ENCODE measurements at places on chromosomes 13 and 19.

- DNase-seq = no peak
These were observed 30.5 kb upstream of the ZNF536 start for GRCh38 chr19:30341611-30342201.

- DNase-seq = no peak
These were observed 18.3 kb downstream of the ARID3A start for GRCh38 chr19:944171-944567.

DNA sequence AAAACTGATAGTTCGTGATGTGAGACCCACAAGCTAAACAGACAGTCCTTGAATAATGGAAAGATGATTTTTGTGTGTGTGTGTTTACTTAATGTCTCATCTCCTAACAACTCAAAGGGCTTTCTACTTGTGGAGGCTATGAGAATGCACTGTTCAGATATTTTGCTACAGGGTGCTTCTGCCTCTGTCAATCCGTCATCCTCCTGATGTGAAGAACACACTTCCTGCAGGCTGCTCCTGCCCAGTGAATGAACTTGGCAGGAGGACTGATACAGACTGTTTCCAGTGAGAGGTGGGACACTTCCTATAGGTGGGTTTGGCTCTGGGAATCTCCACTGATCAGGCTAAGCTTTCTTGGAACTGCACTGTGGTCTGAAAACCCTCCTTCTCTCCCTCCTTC, 168.4 kb upstream of the STARD13 start:
- no peak for DNase-seq

DNA sequence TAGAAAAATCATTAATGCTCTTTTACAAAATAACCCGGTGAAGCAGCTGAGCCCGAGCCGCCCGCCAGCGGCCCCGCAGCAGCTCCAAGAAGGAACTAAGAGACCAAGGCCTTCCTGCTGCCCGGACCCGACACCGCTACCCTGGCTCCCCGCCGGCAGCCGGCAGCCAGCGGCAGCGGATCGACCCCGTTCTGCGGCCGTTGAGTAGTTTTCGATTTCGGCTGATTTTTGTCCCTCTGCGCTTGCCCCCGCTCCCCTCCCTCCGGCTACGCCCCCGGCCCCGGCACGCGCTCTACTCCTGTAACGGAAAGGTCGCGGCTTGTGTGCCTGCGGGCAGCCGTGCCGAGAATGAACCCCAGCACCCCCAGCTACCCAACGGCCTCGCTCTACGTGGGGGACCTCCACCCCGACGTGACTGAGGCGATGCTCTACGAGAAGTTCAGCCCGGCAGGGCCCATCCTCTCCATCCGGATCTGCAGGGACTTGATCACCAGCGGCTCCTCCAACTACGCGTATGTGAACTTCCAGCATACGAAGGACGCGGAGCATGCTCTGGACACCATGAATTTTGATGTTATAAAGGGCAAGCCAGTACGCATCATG, at the start of gene PABPC3:
PABPC3 (plus strand) TSS at position 286 of the 603 bp plus-strand sequence; CDS start at position 349, 63 bp downstream.
- no peak for DNase-seq

DNA sequence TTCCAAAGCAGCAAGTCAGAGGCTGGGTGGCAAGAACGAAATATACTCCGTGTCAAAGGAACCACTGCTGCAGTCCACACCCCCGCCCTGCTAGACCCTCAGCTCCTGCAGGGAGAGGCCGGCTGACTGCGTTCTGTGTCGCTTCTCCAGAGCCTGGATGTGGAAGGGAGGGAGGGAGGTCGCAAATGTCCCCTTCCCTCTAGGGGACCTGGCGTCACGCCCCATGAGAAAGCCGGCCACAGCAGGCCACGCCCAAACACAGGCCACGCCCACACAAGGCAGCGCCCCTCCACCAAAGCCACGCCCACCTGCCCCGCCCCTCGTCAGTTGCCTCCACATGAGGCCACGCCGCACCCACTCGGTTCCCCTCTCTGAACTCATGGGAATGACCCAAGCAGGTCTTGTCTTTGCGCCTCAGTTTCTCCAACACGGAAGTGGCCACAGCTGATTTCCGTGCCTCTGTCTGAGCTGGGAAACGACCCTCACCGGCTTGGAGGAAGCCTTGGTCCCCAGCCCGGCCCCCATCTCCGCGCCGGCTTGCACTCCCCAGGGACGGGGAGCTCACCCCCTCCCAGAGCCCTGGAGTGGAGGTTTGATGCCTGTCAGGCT, 38.4 kb upstream of the TCF3 start:
- DNase-seq = peak; percentile 74

GRCh38 chr19:54253331-54254194, 3.5 kb downstream of the LILRB5 start:
- peak; percentile 49 for DNase-seq

GRCh38 chr13:102276404-102276803, 125.4 kb downstream of the FGF14 start:
- DNase-seq = no peak

GRCh38 chr13:56412856-56413255, 727.9 kb upstream of the PRR20A start:
- peak; percentile 50 for DNase-seq

GRCh38 chr19:44345959-44346358, 10.5 kb downstream of the ZNF112 start:
- DNase-seq = no peak

GRCh38 chr13:110980921-110981320, 66.1 kb upstream of the ANKRD10 start:
- DNase-seq = no peak

DNA sequence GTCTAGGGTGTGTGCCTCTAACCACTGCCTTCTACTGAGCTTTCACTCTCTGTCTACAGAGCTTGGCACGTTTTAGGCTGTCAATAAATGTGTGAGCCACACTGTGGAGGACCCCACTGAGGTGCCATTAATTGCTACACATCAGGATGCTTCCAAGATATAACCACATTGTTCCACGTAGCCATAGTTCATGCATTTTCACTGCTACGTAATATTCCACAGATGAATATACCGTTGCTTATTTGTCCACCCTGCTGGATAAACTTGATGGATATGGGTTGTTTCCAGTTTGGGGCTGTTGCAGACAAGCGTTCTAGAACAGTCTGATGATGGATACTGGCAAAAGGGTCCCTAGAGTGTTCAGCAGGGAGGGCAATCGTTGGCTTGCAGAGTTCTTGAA, 11.3 kb upstream of the NUMBL start:
- DNase-seq = no peak

GRCh38 chr13:24052547-24053518, 107.7 kb upstream of the SPATA13 start:
- DNase-seq = peak; percentile 27

GRCh38 chr13:33611121-33611805, 206.7 kb upstream of the RFC3 start:
- DNase-seq = no peak

DNA sequence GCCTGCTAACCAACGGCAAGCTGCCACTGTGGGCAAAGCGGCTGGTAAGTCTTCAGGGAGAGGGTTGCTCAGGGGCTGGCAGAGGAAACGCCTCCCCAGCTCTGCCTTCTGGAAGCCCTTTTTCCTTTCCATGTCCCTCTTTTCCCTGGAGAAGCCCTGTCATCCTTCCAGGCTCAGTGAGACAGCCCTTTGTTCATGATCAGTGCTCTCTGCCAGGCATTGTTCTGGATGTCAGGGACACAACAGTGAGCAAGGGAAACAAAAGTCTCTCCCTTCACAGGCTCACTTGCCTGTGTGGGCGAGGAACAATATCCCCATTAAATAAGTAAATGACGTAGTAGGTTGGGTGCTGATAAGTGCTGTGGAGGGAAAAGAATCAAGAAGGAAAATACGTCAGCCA, 13.9 kb upstream of the OVOL3 start:
- DNase-seq = no peak

- DNase-seq = no peak
These were observed 112.3 kb downstream of the AKAP11 start for GRCh38 chr13:42384265-42384664.

DNA sequence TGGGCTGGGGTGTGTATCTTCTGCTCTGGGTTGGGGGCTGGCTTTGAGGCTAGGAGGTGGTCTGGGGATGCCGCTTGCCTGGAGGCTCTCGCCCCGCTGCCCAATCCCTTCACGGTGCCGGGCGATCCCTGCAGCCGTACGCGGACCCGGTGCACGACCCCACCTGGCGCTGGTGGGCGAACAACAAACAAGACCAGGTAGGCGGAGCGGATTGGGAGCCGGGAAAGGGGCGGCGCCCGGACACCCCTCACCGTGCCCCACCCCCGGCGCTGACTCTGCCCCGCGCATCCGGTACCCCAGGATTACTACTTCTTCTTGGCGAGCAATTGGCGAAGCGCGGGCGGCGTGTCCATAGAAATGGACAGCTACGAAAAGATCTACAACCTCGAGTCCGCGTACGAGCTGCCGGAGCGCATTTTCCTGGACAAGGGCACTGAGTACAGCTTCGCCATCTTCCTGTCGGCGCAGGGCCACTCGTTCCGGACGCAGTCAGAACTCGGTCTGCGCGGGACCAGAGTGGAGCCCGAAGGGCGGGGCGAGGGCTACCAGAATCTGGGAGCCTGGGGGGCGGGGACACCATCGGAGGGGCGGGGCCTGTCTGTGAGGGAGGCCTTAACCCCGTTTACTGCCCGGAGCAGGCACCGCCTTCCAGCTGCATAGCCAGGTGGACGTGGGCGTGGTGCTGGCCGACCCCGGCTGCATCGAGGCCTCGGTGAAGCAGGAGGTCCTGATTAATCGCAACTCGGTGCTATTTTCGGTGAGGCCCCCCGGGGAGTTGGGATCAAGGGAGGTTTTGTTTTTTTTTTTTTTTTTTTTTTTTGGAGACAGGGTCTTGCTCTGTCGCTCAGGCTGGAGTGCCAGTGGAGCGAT, 12.1 kb upstream of the PSMD8 start:
- DNase-seq = peak; percentile 93

GRCh38 chr13:106096661-106097092, 438.8 kb downstream of the EFNB2 start:
- DNase-seq = peak; percentile 59

DNA sequence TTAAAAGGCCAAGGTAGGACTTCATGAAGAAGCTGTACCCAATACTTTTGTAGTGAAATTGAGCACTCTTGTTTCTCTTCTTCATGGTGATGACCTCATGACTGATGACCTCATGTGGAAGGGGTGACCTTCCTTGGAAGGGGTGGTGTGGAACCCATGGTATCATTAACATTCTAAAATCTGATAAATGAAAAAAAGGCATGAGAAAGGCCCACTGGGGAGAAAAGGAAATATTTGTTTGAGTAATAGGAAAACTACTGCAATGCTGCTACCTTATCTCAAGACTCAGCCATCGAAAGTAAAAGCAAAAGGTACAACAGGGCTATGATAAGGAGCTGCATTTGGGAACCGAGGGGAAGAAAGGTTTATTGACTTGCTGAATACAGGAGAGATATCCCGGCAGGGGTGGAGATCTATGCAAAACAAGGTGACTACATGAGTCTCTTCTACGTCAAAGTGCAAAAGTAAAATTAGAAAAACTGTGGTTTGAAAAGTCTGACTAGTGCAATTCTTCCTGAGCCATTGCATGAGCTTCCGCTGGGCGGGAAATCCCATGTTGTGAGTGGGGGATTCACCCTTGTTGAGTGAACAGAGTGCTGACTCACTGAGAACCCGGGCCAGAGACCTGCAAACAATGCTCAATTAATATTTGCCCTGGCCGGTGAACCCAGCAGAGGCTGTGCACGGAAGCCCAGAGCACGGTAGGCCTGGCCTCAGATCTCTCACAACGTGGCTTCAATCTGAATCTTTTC, 138.9 kb upstream of the RFC3 start:
- no peak for DNase-seq

DNA sequence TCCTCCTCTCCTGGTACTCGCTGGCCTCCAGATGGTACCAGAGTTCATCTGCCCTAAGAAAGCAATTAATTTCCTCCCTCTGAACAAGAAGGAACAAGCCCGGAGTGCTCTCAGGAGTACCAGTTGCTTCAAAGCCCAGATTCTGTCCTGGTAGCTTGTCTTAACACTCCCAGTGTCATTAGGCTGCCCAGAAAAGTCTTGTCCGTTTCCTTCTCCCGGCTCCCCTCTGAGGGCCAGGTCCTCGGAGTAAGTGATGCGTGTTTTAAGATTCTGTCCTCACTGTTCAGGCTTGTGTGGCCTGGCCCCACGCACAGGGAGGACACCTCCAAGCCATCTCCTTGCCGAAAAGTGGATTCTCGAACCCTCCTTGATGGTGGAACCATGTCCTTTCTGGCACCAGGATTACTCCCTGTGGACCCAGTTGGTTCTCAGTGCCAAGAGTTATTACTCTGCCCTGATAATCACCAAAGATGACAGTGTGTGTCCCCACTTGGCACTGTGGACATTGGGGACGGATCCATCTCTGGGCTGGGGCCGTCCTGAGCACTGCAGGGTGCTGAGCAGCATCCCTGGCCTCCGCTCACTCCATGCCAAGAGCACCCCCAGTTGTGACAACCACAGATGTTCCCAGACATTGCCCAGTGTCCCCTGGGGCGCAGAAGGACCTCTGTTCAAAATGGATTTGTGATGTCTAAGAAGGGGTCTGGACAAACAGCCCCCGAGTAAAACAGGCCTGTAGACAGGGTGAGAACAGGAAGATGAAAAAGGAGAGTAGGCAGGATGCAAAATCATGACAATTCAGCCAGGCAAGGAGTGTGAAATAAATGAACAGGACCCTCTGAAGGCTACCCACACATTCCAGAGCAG, 52.4 kb downstream of the RFX2 start:
- DNase-seq = no peak

DNA sequence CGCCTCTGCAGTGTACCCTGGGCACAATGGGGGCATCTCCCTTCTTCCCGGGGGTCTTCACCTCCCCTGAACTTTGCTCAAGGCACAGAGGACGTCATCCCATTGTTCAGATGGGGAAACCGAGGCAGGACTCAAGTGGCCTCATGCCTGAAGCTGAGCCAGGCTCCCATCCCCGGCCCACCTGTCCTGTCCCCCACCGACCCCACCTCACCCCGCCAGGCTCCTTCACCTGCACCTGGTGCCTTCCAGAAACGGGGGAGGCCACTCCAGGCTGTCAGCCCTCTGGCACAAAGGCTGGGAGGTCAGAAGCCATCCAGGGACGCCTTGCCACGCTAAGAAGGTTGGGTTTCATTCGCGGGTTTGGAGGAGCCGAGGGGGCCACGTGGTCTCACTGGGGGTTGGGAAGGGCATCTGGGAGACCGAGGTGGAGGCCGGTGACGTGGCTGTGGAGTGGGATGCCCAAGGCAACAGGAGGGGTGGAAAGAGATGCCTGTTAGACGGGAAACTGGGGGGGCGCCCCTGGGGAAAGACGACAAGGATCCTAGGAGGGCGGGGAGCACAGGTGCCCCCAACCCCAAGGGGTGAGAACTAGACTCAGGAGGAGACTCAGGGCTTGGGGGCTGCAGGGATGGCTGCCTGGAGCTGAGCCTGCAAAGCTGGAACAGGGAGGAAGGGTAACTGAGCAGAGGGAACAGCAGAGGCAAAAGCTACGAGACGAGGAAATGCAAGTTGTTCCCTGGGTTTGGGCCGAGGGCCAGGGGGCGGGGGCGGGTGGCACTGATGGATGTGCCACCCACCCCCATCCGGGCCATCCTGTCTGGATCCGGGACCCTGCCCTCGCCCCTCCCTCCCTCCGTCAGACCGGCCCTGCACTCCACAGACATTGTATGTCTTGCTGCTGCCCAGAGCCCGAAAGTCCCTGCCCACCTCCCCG, 6.0 kb upstream of the TCF3 start:
- DNase-seq = no peak

- DNase-seq = peak; percentile 98
These were observed 5.0 kb downstream of the CLEC11A start for GRCh38 chr19:50728084-50728737.

Measured in islet precursor cell (in vitro differentiated cells).